ENCODE measurements at places on chromosomes 16 and 17. TPM values are rescaled to one million over a fixed set of nuclear protein-coding genes. Genes with fewer than 3 reads are reported as not detected.

CCL5 gene
- polyA plus RNA-seq: 4.8 TPM

GAST gene
- not detected for polyA plus RNA-seq

EVPLL gene
- 0.84 TPM for polyA plus RNA-seq

LRRC46 gene
- polyA plus RNA-seq: 0.30 TPM

CES1 gene
- 61.4 TPM for polyA plus RNA-seq

Data from urinary bladder (tissue), 4 donors.